ENCODE measurements at places on chromosomes 4 and X. TPM values are rescaled to one million over a fixed set of nuclear protein-coding genes. Genes with fewer than 3 reads are reported as not detected.

- DNase-seq, result no peak
Measured at GRCh38 chrX:67636532-67636931, 92.7 kb downstream of the AR start.

DNA sequence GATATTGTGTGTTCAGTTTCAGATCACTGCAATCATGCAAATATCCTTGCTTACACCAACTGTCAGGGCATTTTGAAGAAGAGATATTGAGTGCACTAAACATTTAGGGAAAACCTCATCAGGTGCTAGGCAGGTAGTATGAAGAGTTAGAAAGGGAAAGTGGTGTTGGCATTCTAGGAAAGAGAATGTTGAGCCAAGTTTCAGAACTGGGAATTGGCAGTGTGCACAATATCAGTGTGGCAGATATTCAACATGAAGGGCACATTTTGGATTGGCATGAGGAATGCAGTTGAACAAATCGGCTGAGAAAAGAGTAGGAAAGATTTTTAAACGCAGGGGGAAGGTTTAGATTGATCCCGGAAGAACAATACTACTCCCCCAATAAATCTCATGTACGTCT lies 43.4 kb upstream of the SMAD1 start:
- DNase-seq, result no peak

DNA sequence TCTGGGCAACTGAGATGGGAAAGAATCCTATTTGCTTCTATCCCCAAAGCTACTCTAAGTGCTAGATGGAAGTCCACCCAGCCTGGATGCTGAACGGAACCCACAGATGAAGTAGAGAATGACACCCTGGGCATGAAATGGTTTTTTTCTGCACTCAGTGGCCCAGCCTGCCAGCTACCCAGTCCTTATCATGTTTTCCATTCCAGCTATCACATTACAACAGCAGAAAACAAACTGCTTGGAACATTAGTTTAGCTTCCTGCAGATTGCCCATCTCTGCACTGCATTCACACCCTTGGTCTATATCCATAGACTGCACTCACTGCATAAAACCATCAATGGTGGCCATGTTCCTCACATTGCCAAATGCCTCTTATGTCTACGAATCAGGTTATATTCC lies 79.1 kb downstream of the NYX start:
- DNase-seq, result no peak

The RPL10 gene
- 3,899 TPM for total RNA-seq

DNA sequence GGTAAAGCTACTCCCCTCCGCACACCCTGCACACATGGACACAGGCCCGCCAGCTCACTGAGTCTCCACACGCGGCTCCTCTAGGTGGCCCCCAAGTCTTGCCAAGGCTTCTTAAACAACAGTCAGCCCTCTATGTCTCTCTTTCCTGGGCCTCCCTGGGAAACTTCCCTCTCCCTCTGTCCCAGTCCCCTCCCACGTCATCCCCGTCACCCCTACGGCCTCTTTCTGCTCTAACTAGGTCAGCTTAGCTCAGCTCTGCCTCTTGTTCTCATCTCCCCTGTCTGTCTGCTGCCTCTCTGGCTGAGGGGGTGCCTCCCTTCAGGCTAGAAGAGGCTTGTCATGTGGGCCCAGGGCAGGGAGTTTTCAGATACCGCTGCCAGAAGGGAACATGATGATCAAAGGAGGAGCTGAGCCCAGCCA lies 38.8 kb downstream of the SEPTIN6 start:
- DNase-seq, result peak; percentile 22

DNA sequence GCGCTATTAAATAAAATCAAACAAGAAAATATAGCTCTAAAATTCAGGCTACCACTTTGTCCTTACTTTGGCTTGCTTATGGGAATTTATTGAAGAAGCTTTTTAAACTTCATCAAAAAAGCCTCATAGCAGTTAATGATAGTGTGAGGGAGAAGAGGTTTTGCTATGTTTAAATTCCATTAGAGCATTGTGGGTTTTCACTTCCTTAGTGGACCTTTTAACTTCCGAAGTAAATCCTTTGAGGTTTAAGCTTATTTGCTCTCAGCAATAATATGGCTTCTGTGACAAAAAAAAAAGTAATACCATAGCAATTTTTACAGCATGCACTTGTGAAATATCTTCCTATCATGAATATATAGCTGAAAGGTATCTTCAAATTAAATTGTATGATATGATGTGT lies 120.2 kb upstream of the NDST4 start:
- DNase-seq, result no peak

DNA sequence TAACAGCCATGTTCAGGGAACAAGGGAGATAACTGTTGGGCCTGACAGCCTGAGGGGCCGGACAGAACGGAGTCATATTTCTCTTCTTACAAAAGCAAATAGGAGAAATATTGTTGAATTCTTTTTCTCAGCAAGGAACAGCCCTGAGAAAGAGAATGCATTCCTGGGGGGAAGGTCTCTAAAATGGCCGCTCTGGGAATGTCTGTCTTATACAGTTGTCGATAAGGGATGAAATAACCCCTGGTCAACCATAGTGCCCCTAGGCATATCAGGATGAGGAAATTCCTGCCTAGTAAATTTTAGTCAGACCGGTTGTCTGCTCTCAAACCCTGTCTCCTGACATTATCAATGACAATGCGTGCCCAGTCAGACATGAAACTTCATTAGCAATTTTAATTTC lies 1925.5 kb downstream of the PCDH7 start:
- DNase-seq, result no peak

DNA sequence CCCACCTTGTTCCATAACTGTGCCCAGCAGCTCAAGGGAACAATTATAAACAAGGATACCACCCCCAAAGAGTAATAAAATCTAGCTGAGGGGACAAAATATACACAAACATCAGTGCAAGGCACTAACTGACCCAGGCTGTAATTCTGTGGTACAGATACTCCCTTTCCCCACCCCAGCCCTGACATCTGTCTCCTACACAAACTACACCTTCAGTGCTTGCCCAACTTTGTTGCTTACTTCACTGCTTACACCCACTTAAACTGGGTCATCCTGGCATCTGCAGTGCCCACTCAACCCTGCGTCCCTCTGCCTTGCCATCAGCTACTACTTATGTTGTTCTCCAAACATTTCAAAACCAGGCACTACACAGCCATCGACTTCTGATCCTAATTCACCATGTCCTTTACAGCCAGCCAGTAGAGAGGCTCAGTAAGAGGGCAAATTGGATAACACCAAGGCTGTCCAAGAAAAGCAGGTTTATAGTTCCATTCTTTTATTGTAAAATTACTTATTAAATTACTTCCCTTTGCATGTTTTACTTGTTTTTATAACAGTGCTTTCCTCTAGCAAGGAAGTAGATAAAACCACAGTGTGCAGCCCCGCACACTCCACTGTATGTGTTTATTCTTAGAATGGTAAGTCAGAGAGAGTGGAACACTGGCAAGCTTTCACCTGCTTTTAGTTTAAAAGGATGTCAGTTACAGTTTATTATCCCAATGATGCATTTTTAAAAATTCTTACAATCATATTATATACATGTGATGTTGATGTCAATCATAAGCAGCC lies 149.6 kb downstream of the INPP4B start:
- no peak for DNase-seq

The SHOX gene
- 0.29 TPM for total RNA-seq

The TEX13B gene
- total RNA-seq, result not detected

The SULT1E1 gene
- total RNA-seq, result not detected

The GRIA3 gene
- total RNA-seq, result 0.05 TPM

The MAP9 gene
- total RNA-seq, result not detected

The ZMAT1 gene
- 2.7 TPM for total RNA-seq

DNA sequence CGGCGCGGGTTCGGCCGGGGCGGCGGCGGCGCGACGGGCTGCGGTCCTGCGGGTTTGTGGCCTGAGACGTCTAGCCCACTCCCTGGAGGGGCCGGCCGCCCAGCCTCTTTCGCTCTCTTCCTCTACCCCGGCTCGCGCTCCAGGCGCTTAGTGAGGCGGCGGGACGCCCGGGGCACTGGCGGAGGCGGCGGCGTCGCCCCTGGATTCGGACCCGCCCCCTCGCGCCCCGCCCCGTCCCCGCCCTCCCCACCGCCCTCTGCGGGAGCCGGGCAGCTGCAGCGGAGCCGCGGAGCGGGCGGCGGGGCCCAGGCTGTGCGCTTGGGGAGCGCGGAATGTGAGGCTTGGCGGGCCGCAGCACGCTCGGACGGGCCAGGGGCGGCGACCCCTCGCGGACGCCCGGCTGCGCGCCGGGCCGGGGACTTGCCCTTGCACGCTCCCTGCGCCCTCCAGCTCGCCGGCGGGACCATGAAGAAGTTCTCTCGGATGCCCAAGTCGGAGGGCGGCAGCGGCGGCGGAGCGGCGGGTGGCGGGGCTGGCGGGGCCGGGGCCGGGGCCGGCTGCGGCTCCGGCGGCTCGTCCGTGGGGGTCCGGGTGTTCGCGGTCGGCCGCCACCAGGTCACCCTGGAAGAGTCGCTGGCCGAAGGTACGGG lies at the start of gene BMP2K:
Gene BMP2K, plus strand, starts transcription at position 272 of the 650 bp plus-strand sequence. Its CDS starts 194 bp downstream, at position 466.
- DNase-seq, result peak; percentile 62

The HSPA4L gene
- 0.41 TPM for total RNA-seq

- no peak for DNase-seq
Measured at GRCh38 chrX:15391850-15392249, 7.6 kb upstream of the VEGFD start.

The TECRL gene
- total RNA-seq, result 14.4 TPM

The TBX22 gene
- not detected for total RNA-seq

- no peak for DNase-seq
Measured at GRCh38 chr4:131304686-131305085, 1844.4 kb upstream of the PCDH10 start.

GRCh38 chr4:153773236-153773690 lies 13.4 kb upstream of the RNF175 start:
- no peak for DNase-seq

The KLHL13 gene
- 1.1 TPM for total RNA-seq

GRCh38 chr4:152709675-152710438 lies 30.1 kb upstream of the TMEM154 start:
- DNase-seq, result no peak

DNA sequence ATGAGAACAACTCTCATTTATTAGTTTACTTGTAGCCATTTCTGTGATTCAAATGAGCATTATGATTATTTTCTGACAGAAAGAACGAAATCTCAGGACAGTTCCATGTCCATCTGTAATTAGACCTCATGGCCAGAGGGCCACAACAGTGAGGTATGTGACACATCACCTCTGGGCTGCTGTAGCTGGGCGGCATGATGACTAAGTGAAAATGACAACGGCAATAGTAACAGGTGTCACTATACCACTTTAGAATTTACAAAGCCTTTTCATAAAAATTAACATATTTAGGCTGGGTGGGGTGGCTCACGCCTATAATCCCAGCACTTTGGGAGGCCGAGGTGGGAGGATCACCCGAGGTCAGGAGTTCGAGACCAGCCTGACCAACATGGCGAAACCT lies 252.6 kb downstream of the CBR4 start:
- no peak for DNase-seq

- no peak for DNase-seq
Measured at GRCh38 chr4:105274504-105274903, 127.8 kb downstream of the TET2 start.

The FGA gene
- total RNA-seq, result 49.0 TPM

The BEX1 gene
- not detected for total RNA-seq

DNA sequence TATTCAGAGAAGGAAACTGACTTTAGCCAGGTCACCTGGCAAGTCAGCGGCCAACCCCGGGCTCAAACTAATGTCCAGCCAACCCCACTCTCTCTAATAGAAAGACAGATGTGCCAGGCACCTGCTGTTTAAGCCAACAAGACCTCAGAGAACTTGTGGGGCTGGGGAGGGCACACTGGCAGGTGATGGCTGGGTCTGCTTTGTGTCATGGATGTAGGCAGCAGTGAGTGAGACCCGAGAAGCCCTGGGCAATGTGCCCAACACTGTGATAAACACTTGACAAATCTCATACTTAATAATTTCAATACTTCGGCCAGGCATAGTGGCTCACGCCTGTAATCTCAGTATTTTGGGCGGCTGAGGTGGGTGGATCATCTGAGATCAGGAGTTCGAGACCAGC lies 9.0 kb upstream of the CD99L2 start:
- no peak for DNase-seq

- no peak for DNase-seq
Measured at GRCh38 chr4:10117359-10118047, 904 bp upstream of the WDR1 start.

The SYP gene
- total RNA-seq, result 3.9 TPM

The GATA1 gene
- total RNA-seq, result not detected

The DIPK2B gene
- 12.8 TPM for total RNA-seq

DNA sequence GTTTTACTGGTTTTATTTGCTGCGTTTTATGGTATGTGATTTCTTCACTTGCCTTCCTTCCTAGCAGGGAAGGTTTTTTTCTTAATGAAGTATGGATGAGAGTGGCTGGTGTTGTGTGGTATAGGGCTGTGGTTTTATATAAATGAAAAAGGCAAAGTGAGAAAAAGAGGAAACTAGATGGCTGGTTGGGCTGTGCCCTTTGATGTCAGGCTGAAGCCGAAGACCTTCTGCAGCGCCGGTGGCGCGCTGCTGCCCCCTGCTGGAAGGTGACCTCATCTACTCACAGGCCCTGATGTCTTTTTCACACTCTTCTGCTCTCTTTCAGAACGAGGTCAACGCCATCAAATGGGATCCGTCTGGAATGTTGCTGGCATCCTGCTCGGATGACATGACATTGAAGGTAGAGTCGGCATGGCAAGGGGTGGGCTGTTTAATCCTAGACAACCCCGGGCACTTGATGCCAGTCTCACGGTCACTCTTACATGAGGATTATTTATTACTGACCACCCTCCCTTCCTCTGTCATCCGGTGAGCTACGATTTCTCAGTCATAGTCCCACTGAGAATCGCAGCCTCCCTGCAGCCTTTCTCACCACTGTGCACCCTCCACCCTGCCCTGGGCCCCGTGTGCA lies 56.6 kb downstream of the GPR143 start:
- peak; percentile 44 for DNase-seq

DNA sequence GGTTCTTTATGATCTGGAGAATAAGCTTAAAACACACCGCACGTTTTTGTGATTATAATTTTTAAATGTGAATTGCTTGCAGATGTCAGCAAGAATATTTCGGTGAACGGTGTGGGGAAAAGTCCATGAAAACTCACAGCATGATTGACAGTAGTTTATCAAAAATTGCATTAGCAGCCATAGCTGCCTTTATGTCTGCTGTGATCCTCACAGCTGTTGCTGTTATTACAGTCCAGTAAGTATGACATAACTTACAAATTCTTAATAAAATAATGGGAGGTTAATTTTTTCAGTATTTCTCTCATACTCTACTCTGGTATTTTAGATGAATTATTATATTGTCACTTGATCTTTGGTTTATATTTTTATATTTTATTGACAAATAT lies 5.4 kb downstream of the AREG start:
- no peak for DNase-seq

GRCh38 chrX:107672955-107673378 lies 44.7 kb downstream of the PRPS1 start:
- DNase-seq, result peak; percentile 63

Data from gastrocnemius medialis (tissue), 4 donors.